Activated CD4-positive, alpha-beta T cell treated with anti-CD3 and anti-CD28 coated beads, Interleukin-2, amount 50 U/mL, for 16 hours (primary cell): ENCODE measurements at places on chromosomes 5 and 9.

- DNase-seq, result no peak
Measured at GRCh38 chr5:81787474-81788242, 36.8 kb upstream of the SSBP2 start.

GRCh38 chr5:112372543-112372942 is 46.5 kb downstream of the EPB41L4A start:
- no peak for DNase-seq

- DNase-seq, result no peak
Measured at GRCh38 chr5:76305269-76305668, 97.8 kb upstream of the IQGAP2 start.

DNA sequence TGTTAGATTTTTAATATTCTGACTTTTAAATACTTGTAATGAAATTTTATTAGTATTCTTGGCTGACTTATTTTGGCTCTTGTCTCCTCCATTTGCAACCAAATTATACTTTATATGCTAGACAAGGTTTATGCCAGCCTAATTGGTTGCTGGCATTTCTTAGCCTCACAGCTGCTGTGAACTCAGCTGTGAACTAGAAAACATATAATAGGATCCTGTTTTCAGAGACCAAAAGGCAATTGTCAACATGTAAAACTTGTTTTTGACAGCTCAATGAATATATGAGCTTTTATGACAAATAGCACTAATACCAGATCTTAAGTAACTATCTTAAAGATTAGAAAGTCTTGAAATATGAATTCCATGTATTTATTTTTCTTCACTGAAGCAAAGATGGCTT is 25.9 kb downstream of the KIF2A start:
- no peak for DNase-seq

- DNase-seq, result no peak
Measured at GRCh38 chr9:136761545-136761981, 2.8 kb downstream of the LCN15 start.

- peak; percentile 87 for DNase-seq
Measured at GRCh38 chr9:89408628-89409101, 89.2 kb downstream of the SEMA4D start.

DNA sequence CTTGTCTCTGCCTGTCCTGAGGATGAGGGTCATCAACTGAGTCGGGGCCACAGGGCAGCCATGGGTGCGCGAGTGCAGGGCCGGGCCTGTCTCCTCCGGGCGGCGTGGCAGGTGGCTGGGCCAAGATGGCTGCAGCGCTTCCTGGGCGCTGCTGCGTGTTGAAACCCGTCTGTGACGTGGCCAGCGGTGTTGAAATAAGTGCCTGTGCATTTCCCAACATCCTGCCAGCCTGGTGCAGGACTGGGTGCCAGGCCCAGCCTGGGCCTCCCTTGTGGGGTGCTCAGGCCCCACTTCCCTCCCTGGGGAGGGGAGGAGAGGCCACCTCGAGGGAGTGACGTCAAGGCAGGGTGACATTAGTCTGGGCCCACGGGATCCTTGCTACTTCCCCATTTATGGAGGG is 45.5 kb downstream of the RXRA start:
- no peak for DNase-seq

GRCh38 chr9:70195456-70195855 is 63.3 kb upstream of the SMC5 start:
- DNase-seq, result no peak

GRCh38 chr9:34383904-34384303 is 7.2 kb upstream of the MYORG start:
- DNase-seq, result no peak

DNA sequence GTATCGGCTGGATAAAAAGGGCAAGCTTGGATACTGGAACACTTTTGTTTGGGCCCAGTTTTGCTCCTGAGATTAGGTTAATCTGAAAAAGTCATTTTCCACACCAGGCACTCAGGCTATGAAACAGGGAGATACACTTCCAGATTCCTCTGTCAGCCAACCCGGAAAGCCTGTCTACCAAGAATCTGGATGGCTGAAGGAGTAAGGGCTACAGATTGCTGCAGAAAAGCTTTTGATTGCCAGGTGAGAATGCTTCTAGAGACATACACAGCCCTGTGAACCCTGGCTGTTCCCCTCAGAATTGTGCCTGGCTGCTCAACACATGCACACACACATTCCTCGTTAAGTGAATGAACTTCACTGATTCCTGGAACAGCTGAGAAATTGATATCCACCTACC is 114.4 kb downstream of the PSD2 start:
- DNase-seq, result no peak
